ENCODE measurements at places on chromosomes 12 and 14.

GRCh38 chr12:124613151-124613585 lies 45.8 kb upstream of the NCOR2 start:
- DNase-seq: peak; percentile 64

GRCh38 chr14:101134851-101135433 lies 231.4 kb upstream of the RTL1 start:
- DNase-seq: no peak

DNA sequence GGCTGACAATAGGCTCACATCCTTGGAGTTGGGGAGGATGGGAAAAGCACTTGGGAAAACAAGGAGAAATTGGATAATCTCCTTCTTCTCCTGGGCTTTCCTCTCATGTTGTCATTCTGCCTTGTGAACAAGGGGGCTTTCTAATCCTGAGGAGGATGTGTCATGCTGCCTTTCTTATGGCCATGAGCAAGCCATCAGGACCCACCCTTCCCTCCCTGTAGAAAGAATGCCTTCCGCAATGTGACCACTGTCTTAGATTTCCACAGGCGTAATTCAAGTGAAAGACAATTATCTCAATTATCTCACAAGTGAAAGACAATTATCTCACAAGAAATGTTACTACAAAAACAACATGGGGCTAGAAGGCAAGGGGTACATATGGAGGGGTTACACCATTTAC lies 3.0 kb upstream of the OR6S1 start:
- no peak for DNase-seq

DNA sequence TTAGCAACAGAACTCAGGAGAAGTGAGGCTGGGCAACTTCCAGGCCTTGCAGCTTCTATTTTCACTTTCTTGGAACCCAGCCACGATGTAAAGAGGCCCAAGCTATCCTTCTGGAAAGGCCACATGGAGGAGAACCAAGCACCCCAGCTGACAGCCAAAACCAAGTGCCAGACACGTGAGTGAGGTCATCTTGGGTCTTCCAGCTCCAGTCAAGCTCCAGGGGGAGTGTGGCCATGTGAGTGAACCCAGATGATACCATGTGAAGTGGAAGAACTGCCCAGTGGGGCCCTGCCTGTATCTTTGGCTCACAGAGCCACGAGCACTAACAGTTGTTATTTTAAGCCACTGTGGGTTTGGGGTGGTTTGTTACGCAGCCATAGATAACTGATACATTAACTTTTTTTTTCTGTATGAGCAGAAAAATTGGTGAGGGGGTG lies 126.8 kb upstream of the MAP1LC3B2 start:
- no peak for DNase-seq

GRCh38 chr14:100688598-100689461 lies 37.9 kb upstream of the DLK1 start:
- DNase-seq: no peak

All from SK-N-DZ (cell line).